Activated CD4-positive, alpha-beta T cell treated with anti-CD3 and anti-CD28 coated beads for 4 hours (primary cell): ENCODE measurements at places on chromosomes 11 and 22.

DNA sequence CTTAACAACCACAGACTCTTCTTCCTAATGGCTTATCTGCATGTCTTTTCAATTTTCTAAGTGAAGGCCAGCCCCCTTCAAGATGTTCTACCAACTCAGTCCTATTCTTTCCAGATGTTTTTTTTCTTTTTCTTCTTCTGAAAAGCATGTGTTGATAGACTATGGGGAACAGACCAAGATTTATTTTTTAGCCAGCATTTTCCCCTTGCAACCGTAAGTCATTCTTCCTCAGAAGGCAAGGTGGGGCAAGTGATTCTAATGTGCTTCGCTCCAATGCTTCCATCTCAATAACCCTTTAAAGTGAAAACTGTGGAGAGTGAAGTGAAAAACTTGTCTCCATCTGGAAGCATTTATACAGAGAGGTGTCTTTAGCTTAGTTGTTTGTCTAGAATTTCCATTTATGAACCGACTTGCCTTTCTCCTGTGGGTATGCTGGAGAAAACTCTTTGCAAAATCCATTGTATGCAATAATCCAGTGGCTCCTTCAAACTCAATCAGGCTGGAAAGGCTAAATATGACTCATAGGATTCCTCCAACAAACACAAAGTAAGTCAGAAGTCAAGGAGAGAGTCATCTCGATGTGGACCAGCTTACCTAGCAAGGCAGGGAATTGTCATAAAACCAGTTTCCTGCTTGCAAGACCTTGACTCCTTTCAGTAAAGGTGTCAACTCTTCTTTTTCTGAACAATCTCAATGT lies 83.7 kb downstream of the MAML2 start:
- no peak for DNase-seq

- DNase-seq = no peak
Observed at GRCh38 chr11:30291331-30291730, 31.6 kb upstream of the ARL14EP start.

DNA sequence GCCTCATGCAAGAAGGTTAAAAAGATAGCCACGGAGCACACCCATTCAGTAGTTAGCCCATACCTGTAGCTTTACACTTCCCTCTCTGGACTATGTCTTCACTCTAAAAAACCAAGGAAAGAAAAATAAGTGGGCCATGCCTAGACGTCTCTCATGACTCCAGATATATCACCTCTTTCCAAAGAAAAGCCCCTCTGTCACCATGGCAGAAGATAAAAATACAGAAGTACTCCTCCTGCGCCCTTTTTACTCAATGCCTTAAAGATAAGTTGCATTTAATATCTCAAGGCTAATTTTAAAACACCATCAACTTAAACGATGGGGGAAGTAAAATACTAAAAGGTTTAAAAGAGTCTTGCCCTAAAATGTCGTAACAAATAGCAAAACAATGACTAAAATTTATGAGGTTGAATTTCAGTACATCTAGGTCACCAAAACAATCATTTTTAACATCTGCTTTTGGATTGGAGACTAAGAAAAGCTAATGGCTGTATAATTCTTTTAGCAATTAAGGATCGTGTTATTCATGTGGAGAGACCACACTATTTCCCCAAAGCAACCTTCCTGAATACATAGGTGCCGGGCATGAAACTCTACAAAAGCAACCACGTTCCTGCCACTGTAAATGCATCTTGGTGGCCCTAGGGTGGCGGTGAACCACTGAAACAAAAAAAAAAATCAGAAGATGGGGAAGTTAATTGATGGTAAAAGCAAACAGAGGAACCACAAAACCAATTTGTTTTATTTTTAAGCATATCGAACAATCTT lies 46.0 kb downstream of the CELF1 start:
- DNase-seq = no peak

- DNase-seq = no peak
Observed at GRCh38 chr11:125407046-125407445, 89.0 kb downstream of the FEZ1 start.

GRCh38 chr22:38881464-38881871 lies 9.5 kb upstream of the CBX6 start:
- no peak for DNase-seq

DNA sequence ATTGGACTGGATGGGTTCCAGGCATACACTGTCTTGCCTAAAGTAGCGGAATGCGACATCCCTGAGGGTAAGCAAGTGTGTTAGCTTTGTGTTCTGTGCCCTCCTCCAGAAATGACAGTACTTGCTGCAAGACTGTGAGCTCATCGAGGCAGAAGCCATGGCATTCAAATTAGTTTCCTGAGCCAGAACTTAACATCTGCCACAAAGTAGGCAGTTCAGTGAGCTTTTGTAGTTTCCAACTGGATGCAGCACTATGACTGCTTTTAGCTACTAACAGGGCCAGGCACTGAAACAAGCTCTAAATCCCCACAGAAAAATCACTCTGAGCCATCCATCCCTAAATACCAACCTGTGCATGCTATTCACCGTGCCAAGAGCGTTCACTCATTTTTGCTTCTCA lies 1.2 kb upstream of the FAR1 start:
- no peak for DNase-seq

- no peak for DNase-seq
Observed at GRCh38 chr11:44003736-44004451, 43.9 kb upstream of the ACCSL start.

GRCh38 chr11:4464216-4465159 lies 15.4 kb downstream of the OR52K2 start:
- DNase-seq = no peak

GRCh38 chr22:19152942-19153883 lies 3.1 kb upstream of the GSC2 start:
- DNase-seq = no peak

DNA sequence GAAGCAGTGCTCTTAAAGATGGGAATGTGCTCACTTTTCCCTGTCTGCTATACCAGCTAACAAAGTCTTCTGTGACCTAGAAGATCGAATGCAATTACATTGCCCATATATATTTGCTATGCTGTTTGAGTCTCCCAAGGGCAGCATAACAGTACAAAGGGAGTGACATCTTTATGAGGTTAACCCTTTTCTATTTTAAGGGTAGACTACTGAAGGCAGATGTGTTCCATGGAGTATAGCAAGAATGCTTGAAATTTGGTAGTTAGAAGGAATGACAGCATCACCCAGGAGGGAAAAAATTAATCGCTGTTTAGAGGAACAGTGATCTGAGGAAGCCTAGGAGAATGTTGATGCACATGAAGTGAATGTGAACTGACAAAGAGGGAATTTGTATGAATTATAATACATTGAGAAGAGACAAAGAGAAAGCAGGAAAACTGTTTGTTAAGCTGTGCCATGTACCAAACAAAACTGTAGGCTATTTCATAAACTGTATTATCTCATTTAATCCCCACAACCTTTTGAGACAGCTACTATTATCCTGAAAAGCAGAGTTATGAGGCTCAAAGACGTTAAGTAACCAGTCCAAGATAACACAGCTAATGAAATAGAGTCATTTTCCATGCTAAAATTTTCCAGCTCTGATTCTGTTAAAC lies 13.0 kb downstream of the MAML2 start:
- no peak for DNase-seq

DNA sequence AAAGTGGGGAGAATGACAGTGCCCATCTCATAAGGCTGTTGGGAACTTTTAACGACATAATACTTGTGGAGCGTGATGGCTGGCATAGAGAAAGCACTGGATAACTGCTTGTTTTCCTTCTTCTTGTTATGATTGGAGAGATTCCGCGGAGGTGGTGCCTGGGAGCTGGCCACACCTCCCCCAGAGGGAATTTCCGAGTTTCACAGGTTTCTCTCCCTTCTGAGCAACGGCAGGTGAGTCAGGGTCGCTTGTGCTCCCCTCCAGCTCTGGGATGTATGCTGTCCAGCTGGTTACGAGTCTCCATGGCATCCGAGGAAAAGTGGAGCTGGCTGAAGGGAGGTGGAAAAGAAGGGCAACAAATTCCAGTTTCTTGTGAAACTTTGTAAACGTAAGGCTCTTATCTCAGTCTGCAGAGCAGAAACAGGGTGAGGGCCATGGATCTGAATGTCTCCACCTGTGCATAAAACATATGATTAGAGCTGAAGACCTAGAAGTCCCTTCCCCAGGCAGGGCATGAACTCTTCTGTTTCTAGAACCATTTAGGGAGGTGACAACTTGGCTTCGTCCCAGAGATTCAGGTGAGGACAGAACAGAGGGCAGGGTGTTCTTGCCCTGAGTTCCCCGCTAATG lies 10.0 kb upstream of the PLET1 start:
- DNase-seq = no peak

- DNase-seq = peak; percentile 43
Observed at GRCh38 chr11:119741369-119742262, 12.6 kb upstream of the NECTIN1 start.

DNA sequence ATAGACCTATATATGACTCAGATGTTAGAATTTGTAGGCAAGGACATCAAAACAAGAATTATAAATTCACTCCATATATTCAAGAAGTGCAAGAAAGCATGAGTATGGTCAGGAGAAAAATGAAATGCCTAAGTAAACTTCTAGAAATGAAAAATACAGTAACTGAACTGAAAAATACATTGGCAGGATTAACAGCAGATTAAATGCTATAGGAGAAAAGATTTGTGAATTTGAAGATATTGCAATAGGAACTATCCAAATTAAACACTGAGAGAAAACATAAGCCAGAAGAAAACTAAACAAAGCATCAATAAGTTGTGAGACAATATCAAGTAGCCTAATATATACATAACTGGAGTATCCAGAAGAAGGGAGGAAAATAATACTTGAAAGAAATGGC lies 46.6 kb upstream of the TMEM45B start:
- DNase-seq = no peak

GRCh38 chr22:48670731-48671130 lies 1156.9 kb downstream of the BRD1 start:
- no peak for DNase-seq

DNA sequence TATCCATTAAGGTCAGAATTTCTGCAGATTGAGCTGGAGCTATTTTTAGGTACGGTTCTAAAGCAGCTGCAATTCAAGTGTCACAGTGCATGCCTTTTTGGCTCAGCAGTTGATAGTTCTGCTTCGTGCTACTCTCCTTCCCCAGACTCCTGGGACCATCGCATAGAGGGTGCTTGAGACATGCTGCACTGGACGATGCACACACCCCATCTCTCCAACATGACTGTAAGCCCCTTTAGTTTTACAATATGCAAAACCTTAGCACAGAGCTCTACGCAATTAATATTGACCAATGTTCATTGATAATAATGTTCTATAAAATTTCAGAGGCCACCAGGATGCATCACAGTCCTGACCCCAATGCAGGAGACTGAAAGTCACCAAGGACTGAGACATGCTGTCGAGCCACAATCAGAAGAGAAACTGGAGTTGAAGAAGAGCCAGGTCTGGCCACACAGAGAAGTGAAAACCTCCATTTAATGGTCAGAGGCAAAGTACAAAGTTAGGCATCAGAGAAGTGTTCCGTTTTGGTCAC lies 120.9 kb upstream of the ZC3H12C start:
- no peak for DNase-seq

GRCh38 chr11:102177126-102177525 lies 66.9 kb downstream of the YAP1 start:
- no peak for DNase-seq

- DNase-seq = no peak
Observed at GRCh38 chr22:45009606-45010531, at the start of gene PHF21B. Gene PHF21B (minus strand): TSS chr22:45010005. CDS start chr22:45009549, 456 bp downstream.

DNA sequence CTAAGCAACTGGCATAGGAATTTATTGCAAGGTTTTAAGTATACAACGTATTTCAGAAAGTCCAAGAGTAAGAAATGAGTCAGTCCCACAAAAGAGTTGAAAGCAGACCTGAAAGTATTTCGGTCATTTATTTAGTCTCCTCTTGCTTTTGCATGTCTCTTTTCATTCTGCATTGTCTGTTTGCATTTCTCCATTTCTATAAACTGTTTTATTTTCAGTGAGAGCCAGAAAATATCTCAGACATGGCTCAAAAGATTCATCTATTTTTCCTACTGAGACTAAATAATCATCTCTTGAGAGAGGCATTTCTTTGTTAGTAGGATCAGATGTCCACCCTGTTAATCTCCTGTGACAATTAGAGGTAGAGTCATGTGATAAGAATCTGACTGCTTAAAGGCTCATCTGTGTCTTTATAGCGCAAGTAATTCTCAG lies 219.1 kb upstream of the CCDC179 start:
- DNase-seq = no peak

DNA sequence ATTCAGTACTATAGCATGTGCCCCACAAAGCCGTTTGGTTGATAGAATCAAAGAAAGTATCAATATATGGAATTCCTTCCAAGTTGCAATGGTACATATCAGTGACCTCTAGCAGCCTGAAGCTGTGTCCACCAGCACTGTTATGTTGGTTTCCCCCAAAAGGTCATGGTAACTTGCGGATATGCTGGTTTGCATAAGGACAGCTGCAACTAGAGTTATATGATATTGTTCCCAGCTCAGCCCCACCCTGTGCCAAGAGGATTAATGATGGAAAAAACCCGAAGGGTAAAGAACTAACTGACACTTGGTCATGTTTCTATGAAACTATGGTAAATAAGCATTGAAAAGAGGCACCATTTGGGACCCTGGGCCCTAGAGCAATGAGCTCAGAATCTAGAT lies 93.5 kb downstream of the PDHX start:
- no peak for DNase-seq
